ENCODE measurements at places on chromosomes 3 and 15. TPM values are rescaled to one million over a fixed set of nuclear protein-coding genes. Genes with fewer than 3 reads are reported as not detected.
A peak's percentile ranks its signal among the peaks of the same experiment; 100 is the strongest.

GRCh38 chr3:23987356-23987755, 42.3 kb downstream of the NR1D2 start:
- no peak for DNase-seq

GRCh38 chr3:3027976-3028567, 82.1 kb downstream of the IL5RA start:
- no peak for DNase-seq

GRCh38 chr3:42652251-42652610, 1.3 kb upstream of the ZBTB47 start:
- no peak for DNase-seq

HCN4 gene
- total RNA-seq, result not detected

- peak; percentile 70 for DNase-seq
Measured at GRCh38 chr3:71135373-71136088, 448.0 kb downstream of the FOXP1 start.

- DNase-seq, result no peak
Measured at GRCh38 chr15:25169318-25169717, 214.5 kb downstream of the SNRPN start.

DNA sequence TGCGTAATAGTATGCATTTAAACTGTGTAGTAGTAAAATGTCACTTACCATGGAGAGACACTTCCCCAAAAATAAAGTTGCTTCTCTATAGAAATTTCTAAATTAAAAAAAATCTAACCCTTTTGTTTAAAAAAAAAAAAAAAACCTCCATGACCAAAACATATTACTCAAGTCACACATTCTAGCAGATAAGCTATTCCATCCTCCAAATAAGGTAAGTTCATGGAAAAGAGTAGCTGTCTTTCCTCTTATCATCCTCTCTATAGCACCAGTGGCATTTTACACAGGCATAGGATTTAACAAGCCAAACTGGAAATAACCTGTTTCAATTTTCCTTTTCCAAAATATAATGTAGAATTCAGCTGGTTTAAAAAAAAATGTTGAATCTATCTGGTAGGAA, 57.4 kb downstream of the LRRFIP2 start:
- no peak for DNase-seq

DNA sequence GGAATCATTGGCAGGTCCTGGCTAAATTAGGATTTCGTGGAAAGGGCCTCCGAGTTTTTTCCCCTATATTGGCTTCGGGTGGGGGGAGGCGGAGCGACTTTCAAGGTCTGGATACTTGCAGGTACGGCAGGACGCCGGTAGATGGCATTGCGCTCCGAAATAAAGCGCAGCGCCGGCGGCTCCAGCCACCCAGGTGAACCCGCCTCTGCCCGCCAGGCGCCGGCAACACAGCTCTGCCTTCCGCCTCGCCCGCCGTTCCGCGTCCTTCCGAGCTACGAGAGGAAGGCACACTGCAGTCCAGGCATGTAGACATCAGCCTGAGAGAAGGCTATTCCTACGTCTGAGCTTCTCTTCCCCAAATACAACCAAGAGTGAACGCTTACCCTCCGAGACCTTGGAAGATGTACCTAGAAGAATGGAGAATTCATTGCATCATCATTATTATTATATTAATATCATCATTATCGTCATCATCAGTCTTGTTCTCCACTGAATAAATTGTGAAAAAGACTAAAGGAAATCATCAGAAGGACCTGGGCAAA, 514.1 kb downstream of the MECOM start:
- peak; percentile 72 for DNase-seq

PIGZ gene
- 1.7 TPM for total RNA-seq

CNTN3 gene
- 1.6 TPM for total RNA-seq

FSTL1 gene
- 1,795 TPM for total RNA-seq

NR2E3 gene
- 0.97 TPM for total RNA-seq

CTDSPL gene
- total RNA-seq, result 61.7 TPM

- no peak for DNase-seq
Measured at GRCh38 chr3:28986922-28987321, 293.9 kb upstream of the RBMS3 start.

GRCh38 chr15:68166847-68167246, 38.3 kb downstream of the CALML4 start:
- DNase-seq, result no peak

CIDEC gene
- total RNA-seq, result not detected

GRCh38 chr15:85976986-85977385, 102.7 kb upstream of the AGBL1 start:
- no peak for DNase-seq

DNA sequence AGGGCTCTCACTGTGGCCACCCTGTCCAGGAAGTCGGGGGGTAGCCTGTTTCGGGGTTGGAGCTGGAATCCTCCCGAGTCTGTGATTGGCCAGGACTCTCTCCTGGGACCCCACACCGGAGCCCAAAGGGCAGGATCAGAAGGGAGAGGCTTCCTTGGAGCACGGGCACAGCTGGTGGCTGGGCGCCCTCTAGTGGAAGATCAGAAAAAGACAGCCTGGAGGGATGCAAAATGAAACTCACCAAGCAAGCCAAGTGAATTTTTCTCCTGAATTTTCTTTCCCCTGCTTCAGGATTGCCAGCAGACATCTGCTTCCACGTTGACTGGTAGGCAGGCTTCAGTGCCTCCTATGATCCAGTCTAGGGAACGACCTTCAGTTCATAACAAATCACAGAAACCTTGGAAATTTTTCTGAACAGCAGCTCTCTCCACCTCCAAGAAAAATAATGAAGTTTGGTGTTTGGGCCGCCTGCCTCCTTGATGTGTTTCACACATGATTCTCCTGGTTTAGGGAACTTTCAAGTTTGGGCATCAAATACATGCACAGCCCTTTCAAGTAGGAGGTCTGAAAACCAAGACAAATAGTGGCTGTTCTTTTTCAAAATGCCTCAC, 224.6 kb downstream of the VPS13C start:
- peak; percentile 57 for DNase-seq

TBC1D2B gene
- total RNA-seq, result 52.2 TPM
